AG09309 (cell line): ENCODE measurements at places on chromosomes 5 and 9.

DNA sequence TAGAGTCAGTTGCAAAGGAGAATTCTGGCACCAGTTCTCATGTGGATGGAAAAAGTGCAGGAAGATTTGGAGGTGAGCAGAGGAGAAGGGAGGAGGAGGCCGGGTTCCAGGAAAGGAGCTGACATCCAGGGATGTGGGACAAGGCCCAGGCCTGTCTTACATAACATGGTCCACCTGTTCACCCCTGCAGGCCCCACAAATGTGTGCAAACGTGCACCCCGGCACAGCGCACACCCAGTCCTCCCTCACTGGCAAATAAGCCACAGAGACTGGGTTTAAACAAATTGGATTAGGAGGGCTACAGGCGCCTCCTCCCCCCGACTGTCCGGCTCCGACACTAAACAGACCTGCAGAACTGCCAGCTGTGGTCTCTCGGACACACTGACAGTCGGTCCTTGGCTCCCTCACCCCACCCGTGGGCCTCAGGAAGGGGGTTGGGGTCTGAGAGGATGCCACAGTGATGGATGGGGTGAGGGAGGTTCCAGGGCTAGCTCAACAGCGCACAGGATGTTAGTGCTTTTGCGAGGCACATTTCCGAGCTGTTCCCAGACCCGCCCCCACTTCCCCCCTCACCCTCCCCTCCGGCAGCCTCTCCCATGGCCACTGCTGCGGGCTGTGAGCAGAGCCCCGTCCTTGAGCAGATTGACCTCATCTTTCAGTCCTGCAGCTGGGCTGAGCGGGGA, 43.4 kb upstream of the IL17B start:
- DNase-seq: no peak

- no peak for DNase-seq
Observed at GRCh38 chr5:2093859-2094615, 211.3 kb upstream of the IRX4 start.

GRCh38 chr5:135571066-135571609, 7.7 kb downstream of the CXCL14 start:
- no peak for DNase-seq

DNA sequence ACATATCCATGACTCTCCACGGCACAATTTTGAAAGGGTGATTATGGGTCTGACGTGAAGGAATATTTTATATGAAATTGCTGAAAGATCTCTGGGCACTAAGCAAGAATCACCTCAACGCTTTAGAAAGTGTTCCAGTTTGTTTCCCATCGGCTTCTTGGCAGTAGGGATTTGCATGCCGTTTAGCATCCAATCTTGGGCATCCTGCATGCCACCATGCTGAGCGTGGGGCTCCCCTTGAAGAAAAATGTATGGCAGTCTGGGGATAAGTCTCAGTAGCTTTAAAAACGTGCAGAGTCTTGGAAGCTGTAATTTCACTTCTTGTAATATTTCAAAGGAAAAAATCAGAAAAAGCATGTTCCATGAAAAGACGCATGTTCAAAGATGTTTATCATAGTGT, 151.7 kb downstream of the DMRT2 start:
- DNase-seq: no peak

GRCh38 chr5:95043648-95044047, 241.2 kb downstream of the MCTP1 start:
- DNase-seq: no peak

DNA sequence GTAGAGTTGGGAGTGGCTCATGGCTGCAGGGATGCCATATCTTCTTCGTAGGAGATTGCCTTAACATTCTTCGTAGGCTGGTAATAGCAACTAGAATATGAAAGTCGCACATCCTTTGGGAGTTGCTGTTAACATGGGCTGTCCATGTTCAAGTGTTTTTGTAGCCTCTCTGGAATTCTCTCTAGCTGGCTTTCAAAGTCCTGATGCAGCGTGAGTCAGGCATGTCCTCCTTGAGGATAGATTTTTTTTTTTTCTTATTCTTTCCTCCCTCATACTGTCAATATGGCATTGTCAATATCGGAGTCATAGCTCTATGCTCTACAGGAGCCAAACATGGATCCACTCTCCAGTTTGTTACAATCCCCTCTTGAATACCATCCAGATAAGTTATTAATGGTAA, 494.8 kb upstream of the WWC1 start:
- no peak for DNase-seq

GRCh38 chr5:170861667-170861916, 226 bp upstream of the RANBP17 start:
- no peak for DNase-seq

- no peak for DNase-seq
Observed at GRCh38 chr5:74328221-74328630, 312.3 kb downstream of the ENC1 start.

DNA sequence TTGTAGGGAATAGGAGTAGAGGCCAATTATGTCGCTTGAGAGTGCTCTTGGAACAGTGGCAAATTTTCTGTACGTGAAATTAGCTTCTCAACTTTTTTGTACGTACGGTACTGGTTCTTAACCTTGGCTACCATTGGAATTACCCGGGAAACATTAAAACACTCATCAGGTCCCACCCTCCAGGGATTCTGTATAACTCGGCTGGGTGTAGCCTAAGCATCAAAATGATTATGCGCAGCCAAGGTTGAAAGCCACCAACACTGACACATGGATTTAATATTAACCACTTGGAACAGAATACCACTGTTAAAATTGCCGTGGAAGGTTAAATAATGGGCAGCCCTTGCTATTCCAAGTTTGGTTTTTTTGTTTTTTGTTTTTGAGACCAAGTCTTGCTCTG, 17.4 kb downstream of the DNAJA1 start:
- DNase-seq: no peak

DNA sequence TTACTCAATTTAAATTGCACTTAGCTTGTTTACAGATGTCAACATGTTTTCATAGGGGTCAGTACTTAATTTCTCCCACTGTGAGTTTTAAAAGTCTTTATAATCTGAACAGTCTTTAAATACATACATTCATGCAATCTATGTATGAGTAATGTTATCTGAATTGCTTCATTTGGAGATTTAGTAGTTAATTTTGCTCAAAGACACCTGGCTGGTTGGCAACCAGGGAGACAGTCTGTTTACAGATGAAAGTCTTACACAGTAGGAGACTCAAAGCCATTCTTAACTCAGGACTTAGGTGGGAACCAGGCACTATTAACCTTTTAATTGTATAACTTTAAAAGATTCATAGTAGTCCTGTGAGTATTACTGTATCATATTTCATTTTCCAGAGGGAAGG, 29.3 kb downstream of the DAB2 start:
- no peak for DNase-seq

DNA sequence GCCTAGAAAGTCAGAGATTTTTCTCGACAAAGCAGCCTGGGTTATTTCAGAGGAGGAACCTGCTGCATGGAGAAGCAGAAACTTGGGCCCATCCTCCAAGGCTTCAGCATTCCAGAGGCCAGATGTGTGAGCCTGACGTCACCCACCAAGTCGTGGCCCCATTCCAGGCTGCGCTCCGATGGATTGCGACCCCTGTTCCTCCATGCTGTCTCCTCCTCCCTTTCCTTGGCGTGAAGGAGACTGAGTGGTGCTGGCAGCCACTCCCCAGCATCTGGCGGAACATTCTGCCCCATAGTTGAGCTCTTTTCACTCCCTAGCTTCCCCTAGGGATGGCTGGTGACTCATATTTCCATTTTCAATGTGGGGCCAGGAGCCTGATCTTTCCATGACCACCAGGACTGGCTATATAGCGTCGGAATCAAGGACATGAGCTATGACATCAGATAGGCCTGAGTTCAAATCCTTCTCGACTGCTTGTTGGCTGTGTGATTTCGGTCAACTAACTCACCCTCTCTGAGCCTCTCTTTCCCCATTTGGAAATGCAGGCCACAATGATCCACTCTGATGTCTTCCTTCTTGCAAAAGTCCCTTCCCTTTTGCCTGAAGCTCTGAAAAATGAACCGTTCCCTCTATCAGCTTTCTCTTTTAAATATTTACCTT, 24.5 kb upstream of the DUSP1 start:
- peak; percentile 87 for DNase-seq

GRCh38 chr9:29209748-29210291, 1636.5 kb upstream of the C9orf72 start:
- DNase-seq: no peak

GRCh38 chr9:85716031-85716877, 25.5 kb downstream of the AGTPBP1 start:
- no peak for DNase-seq

DNA sequence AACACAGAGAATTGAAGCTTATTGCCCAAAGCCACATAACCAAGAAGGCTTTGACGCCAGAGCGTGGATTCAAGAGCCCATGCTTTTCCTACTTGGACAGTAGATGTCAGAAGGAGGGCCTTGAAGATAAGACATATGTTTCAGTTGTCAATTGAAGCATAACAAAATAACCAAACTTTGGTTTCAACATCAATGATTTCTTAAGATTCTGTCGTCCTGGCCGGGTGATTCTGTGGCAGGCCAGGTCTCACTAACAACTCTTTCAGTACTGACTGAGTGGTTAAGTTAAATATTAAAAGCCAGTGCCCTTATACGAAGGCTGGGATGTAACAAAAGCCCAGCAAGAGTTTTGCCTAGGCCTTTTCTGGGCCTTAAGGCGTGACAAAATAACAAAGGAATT, 94.0 kb downstream of the RCL1 start:
- no peak for DNase-seq

DNA sequence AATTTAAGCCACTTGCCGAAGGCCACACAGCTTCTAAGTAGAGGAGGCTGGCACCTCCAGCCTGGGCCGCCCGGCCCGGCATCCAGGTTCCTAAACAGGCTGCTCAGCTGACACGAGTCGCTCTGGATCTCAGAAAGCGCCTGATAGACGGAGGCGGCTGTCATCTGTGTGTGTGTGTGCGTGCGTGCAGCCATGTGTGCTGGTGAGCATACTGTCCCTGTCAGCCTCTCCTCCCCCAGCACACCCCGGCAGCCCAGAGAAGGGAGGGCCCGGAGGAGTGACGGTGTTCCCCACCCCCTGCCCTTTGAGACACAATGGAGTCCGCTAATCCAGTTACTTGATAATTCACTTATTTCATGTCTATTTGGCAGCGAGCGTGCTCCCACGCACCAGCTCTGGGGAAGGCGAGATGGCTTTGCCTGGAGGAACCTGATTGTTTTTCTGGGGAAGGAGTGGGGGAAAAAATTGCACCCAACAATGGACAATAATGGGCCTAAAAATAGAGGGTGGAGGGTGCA, 20.0 kb downstream of the NTNG2 start:
- DNase-seq: no peak

- no peak for DNase-seq
Observed at GRCh38 chr5:125189531-125189941, 443.1 kb upstream of the ZNF608 start.

- DNase-seq: no peak
Observed at GRCh38 chr9:107286057-107286456, 3.0 kb downstream of the RAD23B start.

DNA sequence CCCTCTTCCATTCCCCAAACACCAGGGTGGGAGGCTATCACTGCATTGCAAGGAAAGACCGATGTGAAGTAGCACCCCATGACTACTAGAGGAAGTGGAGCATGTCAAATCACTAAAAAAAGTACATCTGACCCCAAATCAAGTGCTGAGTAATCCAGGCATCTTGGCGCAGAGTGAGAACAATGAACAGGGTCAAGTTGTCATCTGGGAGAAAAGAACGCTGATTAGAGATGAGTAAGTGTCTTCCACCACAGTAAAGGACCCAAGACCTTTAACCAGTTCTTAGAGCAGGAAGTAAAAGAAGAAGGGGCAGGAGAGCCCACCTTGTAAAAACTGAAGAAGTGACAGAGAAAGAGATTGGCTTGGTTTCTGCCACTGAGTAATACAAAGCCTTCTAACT, 75.0 kb upstream of the RAD23B start:
- DNase-seq: no peak

DNA sequence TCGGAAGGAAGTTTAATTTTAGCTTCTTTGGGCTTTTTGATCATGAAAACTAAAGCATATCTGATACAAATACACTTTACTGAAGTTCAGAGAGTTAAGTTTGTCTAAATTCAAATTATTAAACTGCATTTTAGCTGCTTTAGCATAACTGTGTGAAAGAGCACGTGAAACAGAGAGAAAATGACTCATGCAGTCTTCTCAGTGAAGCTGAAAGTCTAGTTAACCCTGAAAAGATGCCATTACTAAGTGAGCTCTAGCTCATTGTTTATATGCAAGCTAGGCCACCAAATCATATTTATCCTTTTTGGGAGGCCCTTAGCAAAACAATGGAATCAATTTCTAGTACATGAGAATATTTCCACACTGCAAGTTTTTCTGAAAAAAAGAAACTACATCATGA, 27.6 kb downstream of the TPD52L3 start:
- DNase-seq: peak; percentile 17

- DNase-seq: no peak
Observed at GRCh38 chr5:132053483-132053882, 7.0 kb upstream of the IL3 start.

DNA sequence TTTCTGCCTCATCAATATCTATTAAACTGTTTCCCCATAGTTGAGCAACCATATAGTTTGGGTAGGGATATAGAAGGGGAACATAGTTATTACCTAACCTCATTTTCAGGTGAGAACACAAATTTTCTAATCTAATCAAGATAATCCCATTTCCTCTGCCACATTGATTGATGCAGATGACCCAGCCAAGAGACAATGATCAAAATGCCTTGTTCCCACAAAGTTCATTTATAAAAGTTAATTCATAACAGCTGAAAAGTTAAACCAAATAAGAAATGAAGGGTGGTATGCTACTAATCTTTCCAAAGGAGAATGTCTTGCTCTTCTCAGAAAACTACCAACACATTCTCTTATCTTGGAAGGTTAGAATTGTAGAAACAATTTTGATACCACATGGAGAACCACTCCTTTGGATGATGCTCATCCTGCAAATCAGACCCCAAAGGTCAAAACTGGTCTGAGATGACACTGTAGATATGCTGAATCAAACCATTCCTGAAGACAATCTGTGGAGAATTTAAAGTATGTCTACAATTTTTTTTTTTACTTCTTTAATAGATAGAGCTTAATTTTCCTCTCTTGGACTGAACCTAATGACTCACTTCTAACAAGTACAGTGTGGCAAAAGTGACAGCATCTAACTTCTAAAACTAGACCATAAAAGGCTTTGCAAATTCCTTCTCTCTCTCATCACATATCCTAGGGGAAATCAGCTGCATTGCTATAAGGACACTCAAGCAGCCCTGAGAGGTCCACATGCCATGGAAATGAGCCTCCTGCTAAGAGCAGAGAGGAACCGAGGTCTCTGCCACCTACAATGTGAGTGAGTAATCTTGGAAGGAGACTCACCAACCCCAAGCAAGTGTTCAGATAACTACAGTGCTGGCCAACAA, 586.7 kb upstream of the TUSC1 start:
- DNase-seq: peak; percentile 90
